ENCODE measurements at places on chromosomes 3 and 15.

- no peak for DNase-seq
These were observed 34.5 kb downstream of the KLF13 start for GRCh38 chr15:31360843-31361763.

GRCh38 chr3:175105066-175105465 is 245.9 kb downstream of the NAALADL2 start:
- DNase-seq = no peak

GRCh38 chr15:50744601-50745000 is 20.9 kb downstream of the SPPL2A start:
- peak; percentile 6 for DNase-seq

DNA sequence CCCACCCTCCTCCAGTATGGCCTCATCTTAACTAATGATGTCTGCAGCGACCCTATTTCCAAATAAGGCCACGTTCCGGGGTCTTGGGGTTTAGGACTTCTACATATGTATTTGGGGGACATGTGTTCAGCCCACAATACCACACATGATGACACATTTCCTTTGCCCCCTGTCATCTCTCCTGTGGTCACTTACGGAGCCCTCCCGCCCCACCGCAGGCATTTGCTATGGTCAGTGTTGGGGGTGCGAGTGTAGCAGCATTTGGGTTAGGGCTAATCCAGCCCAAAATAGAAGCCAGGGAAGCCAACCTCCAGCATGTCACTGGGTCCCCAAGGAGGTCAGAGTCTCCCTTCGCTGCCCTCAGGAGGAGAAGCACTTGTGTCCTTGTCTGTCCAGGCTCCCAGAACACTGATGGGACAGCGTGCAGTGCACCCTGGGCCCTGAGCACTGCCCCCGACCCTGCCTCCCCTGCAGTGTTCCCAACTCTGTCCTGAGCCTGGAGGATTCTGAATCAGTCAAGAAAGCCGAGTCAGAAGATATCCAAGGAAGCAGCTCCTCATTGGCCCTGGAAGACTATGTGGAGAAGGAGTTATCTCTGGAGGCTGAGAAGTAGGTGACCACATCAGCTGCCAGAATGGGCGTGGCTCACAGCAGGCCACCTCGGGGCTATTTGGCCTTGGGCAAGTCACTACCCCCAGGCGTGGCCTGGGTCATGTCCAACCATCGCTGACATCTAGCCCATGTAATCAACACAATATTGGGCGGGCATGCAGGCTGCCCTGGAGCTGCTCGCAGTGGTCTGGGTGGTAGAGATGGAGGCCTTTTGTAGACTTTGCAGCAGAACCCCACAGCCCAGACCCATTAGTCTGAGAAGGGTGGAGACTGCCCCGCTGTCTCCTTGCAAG is 46.9 kb upstream of the FGD5 start:
- DNase-seq = no peak

DNA sequence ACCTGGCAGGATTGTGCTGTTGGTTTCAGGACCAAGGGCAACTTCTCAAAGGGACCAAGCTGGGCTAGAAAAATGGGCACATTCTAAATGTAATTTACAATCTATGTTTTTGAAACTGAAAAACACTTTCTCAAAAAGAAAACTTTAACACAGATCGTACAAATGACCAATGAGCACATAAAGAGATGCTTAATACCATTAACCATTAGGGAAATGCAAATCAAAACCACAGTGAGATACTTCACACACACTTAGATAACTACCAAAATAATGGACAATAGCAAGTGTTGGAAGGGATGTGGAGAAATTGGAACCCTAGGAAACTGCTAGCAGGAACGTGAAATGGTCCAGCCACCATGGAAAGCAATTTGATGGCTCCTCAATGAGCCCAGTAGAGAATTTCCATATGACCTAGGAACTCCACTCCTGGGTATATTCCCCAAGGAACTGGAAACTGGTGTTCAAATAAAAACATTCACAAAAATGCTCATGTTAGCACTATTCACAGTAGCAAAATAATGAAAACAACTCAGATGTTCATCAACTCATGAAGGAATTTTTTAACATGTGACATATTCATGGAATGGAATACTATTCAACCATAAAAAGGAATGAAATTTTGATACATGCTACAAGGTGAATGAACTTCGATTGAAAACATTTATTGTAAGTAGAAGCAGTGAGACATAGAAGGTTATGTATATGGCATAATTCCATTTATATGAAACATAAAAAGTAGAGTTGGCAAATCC is 288.3 kb upstream of the NR2F2 start:
- DNase-seq = no peak

- DNase-seq = peak; percentile 59
These were observed 472 bp downstream of the BSN start for GRCh38 chr3:49554633-49555265.

- DNase-seq = no peak
These were observed 223.5 kb downstream of the ABHD5 start for GRCh38 chr3:43914269-43914668.

DNA sequence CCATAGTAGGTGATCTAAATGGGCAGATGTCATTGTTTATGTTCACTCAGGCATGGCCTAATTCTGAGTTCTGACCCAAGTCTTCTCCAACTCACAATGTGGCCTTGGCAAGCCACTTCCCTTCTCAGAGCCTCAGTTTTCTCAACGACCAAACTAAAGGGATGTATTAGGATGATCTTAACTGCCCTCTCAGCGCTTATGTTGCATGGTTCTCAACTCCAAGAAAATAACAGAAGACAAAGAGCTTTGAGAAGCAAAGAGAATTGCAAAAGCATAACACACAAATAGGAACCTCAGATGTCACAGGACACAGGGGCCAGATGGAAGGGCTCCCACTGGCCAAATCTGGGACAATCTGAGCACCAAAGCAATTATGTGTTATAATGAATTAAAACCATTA is 8.6 kb downstream of the RHCG start:
- DNase-seq = no peak

GRCh38 chr3:23785097-23785645 is 20.6 kb upstream of the UBE2E1 start:
- DNase-seq = no peak

DNA sequence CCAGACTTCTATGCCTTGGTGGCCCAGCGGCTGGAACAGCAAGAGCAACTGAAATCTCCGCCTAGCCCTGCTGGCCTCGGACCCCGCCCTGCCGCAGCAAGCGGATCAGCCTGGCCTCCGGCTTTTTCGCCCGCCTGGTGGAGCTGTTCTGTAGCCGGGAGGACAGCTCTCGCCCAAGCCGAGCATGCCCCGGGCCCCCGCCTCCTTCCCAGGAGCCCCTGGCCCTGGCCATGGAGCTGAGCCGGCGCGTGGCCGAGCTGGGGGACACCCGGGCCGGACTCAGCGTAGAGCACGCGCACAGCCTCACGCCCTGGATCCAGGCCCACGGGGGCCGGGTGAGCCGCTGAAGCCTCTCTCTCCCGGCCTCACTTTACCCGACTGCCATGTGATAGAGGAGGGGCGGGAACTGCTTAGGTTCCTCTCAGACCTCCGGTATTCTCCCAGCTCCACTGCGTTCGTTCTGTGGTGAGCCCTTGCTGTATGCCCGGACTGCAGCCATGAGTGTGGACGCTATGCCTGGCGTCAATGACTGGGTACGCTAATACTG is 24.1 kb upstream of the MRPL3 start:
- DNase-seq = peak; percentile 39

- DNase-seq = no peak
These were observed 68.6 kb upstream of the FAM174B start for GRCh38 chr15:92724144-92724543.

DNA sequence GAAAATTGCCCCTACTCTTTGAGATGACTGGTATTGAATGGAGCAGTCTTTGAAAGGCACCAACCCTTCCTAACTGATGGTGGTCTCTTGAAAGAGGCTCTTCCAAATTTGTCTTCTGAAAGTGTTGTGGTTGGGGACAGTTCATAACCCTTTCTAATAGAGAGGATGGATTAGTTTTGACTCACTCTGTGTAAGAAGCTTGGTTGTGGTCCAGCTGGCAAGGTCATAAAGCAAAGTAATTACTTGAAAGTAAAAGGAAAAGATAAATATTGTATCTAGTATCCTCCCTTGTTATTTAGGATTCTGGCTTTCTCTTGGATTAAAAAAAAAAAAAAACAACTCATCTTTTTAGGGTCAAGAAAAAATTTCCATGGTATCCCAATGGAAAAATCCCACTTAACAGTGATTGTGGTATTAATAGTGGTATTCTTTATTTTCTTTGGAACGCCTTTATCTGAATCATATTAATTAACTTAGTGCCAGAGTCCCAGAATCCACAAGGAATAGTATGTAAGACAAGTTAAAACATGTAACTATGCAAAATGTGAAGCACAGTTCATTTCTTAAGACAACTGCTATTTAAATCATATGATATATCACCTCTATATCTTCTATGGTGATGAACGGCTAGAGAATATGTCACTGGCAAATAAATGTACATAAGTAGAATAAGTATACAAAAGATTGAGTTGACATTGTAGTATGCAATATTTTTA is 469.3 kb upstream of the CDIN1 start:
- DNase-seq = peak; percentile 16

- no peak for DNase-seq
These were observed 168.8 kb downstream of the ADAMTS9 start for GRCh38 chr3:64518950-64519349.
